ENCODE measurements at places on chromosomes 12 and 14.

DNA sequence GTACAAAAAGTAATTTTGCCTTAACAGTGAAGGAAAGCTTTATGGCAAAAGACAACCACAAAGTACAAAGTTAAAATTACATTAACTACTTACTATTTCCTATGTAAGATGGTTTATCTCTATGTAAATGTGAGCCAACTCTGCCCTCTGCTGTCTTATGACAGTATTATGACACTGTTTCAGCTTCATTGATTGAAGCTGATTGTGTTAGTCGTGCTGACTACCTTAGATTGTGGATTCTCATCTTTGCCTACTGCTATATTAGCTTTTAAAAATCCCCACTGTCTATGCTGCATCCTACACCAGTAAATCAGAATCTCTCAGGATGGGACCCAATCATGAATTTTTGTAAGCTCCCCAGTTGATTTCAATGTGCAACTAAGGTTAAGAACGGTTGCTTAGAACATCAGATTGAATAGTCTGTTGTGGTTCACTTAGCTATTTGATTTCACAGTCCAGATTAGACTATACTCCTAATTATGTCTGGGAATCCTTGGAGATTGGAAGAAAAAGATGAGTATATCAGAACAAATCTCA, 12.2 kb upstream of the SPTB start:
- DNase-seq = no peak

GRCh38 chr12:132948146-132949066, 7.7 kb downstream of the ZNF605 start:
- DNase-seq = no peak

- no peak for DNase-seq
Observed at GRCh38 chr12:117528538-117528937, 167.1 kb upstream of the NOS1 start.

DNA sequence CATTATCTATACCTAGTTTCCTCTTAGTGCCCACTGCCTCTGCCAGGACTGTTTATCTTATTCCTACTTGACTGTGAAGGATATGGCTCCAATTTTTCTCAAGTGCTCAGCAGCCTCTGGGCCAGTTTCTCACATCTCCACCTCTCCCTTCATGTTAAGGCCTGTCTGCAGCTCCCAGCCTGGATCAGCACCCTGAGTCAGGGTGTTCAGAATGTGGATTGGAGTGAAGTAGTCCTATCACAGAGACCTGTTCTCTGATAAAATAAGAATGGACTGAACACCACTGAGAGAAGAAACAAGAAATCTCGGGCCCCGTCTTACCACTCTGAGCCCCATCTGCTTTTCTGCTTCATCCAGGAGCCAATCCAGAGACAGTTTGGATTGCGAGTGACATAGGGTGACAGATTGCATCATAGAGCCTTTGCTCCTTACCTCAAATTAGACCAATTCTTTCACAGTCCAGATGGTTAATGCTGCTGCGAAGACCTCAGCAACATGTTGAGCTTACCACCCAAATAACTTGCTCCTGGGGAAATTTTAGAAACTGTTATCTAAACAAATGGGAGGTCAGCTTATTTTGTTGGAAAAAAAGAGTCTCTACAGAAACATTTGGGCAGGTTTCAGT, 473.1 kb downstream of the PDZRN4 start:
- no peak for DNase-seq

DNA sequence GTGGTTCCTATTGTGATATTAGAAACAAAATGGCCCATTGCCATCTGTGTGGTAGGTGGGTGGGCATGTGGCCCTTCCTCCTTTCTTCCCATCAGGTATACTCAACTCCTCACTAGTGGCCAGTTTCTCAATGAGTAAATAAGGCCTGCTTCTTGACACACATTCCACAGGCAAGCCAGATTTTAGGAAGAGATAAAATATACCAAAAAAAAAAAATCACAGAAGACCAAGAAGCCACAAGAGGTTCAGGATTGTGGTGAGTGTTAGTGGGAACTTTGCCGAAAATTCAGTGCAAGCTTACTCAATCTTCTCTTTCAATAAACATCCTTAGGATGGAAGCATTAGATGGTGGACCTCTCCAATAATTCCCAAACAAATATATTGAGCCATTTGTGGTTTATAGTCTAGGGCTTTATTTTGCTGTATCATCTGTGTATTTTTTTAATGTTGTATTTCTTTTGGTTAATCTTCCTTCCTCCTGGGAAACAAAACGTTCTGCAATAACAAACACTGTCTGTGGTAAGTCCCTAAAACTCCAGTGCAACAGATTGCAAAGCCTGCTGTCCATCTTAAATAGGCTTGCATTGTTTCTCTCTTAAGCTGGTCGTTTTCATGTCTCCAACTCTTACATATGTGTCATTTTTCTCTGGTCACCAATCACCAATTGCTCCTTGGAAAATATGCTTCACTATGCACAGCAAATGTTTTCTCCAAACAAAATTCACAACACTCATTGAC, 289.9 kb upstream of the KITLG start:
- no peak for DNase-seq

DNA sequence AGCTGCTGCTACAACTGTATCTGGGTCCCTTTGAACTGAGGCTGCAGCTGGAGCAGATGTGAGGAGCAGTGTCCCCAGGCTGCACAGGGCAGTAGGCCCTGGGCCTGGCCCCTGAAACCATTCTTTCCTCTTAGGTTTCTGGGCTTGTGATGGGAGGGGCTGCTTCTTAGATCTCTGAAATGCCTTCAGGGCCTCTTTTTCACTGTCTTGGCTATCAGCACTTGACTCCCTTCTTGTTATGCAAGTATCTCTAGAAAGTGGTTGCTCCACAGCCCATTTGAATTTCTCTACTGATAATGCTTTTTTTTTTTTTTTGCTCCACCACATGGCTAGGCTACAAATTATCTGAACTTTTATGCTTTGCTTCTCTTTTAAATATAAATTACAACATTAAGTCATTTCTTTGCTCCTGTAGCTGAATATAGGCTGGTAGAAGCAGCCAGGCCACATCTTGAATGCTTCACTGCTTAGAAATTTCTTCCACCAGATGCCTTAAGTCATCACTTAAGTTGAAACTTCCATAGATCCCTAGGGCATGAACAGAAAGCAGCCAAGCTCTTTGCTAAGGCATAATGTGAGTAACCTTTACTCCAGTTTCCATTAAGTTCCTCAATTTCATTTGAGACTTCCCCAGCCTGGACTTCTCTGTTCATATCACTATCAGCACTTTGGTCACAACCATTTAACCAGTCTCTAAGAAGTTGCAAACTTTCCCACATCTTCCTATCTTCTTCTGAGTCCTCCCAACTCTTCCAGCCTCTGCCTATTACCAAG, 41.1 kb downstream of the ACSM4 start:
- DNase-seq = no peak

DNA sequence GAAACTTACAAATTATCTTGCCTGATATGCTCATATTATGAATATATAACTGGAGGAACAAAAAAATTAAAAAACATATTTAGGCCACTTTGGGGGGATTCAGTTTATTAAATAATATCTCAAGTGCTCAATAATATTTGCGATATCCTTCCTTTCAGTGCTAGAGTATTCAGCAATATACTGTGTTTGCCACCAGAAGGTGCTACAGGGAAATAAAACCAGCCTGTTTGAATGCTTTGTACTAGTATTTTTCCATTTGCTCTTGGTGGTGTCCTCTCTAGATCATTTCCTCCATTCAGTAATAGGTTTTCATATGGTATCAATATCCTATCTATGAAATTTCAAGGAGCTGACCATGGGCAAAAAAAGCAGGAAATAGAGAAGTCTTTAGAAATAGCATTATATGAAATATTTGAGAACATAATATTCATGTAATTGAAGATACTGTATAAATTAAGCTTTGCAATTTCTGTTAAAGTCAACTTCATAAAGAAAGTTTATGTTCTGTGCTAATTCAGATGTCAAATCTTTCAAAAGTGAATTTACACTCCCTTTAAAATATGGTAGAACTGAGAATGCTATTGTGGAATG, 106.2 kb upstream of the NAV3 start:
- DNase-seq = no peak

- no peak for DNase-seq
Observed at GRCh38 chr12:90067791-90068190, 359.2 kb upstream of the ATP2B1 start.
